Neuronal stem cell (in vitro differentiated cells): ENCODE measurements at places on chromosomes 4 and X.

DNA sequence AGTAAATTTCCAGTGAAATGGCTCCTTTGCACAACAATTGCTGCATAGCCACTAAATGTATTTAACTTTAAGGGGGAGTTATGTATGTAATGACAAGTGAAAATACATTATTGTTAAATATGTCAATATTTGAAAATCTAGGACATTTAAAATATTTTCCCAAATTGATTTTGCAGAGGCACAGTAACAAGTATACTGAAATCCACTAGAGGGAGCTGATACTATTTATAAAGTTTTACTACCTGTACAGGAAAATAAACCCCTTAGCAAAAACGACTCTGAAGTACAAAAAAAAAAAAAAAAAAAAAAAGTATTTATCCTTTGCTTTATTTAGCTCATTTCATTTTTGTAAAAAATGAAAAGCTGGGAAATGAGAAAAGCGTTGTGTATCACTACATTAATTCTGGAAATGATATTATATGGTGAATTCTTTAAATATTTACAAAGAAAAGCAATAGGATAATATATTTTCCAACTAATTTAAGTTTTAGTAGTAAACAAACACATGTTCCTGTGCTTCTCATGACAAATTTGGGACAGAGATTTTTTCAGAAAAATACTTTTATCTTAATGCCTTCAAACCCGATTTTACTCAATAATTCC, 727.7 kb downstream of the DMD start:
- DNase-seq, result no peak

DNA sequence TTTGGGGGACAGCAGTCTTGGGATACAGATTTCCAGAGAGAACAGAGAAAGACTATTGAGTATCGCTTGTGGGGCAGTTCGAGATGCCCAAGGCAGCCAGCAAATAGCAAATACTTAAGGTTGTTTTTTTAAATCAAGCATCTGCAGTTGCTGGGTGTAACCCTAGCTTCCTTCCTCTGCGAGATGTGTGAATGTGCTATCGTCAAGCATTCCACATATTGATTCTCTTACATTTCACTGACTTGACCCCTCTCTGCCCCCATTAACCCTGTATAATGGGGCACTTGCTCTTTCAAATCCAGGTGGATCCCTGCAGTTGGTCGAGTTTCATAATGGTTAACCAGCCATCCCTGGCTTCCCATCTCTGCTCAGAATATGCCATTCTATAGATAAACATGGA, 23.5 kb downstream of the KCNE5 start:
- no peak for DNase-seq

GRCh38 chr4:74886484-74886883, 46.4 kb upstream of the PARM1 start:
- DNase-seq, result no peak

- DNase-seq, result no peak
Observed at GRCh38 chrX:96987228-96987627, 103.5 kb downstream of the RPA4 start.

GRCh38 chr4:98919996-98920395, 8.9 kb downstream of the EIF4E start:
- no peak for DNase-seq

- no peak for DNase-seq
Observed at GRCh38 chrX:71525316-71525715, 7.6 kb upstream of the OGT start.

DNA sequence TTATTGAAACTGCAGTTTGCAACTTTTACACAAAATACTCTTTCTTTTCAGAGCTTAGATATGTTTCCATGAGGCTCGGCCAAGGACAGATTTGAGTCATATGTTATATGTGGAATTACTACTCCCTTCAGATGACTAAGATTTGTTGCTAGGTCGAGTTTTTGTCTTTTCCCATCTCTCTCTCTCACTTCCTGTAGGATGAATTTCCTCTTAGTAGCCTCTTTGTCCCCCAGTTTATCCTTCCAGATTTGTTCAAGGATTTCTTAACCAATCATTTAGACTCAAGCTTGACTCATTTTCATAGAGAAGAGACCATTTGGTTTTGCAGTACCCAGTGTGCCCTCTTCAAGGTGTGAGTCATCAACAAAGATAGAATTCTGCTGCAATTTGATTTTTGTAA, 209.2 kb downstream of the GLUD2 start:
- DNase-seq, result no peak

DNA sequence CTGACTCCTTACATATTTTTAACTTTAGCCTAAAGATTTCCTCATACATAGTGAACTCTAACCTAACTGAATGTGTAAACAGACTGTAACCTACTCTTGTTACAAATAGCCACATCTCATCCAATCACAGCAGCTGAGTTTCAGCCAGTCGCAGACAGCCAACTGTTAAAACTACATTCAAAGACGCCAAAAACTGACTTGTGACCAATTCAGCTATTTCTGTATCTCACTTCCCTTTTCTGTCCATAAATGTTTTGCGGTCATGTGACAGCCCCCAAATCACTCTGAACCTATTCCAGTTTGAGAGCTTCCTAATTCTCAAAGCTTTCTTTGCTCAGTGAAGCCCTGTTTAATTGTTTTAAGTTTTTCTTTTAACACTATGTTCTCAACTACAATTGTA, 2731.9 kb downstream of the ARAP2 start:
- DNase-seq, result no peak

DNA sequence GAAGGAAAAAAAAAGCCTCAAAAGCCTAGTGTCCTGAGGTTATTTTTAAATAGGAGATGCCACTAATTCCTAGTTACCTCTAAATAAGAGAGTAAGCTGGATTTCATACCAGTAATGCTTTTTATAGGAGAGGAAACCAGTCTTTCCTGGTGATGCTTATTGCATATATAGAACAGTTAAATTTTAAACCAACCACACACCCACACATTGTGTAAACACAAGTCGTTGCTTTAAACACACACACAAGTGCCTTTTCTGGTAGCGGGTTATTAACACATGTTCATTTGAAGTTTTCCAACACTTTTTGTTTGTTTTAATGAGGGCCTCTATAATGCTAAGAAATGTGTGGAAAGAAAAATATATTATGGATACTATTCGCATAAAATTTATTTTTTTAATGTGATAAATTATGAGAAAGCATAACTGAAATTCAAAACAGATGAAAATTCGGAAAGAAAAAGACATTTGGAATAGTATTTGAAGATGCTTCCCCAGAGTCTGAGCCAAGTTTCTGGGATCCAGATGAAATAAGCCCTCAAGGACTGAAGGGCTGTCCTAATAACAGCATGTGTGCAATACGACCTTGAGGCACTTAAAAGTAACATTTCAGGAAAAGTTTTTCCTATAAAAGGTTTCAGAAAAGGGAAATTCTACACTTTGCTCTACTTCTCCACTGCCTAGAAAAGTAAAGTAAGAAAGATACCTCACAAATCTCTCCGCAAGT, 2.0 kb downstream of the ANTXR2 start:
- DNase-seq, result no peak

- peak; percentile 45 for DNase-seq
Observed at GRCh38 chr4:124459941-124460310, 252.6 kb downstream of the ANKRD50 start.

DNA sequence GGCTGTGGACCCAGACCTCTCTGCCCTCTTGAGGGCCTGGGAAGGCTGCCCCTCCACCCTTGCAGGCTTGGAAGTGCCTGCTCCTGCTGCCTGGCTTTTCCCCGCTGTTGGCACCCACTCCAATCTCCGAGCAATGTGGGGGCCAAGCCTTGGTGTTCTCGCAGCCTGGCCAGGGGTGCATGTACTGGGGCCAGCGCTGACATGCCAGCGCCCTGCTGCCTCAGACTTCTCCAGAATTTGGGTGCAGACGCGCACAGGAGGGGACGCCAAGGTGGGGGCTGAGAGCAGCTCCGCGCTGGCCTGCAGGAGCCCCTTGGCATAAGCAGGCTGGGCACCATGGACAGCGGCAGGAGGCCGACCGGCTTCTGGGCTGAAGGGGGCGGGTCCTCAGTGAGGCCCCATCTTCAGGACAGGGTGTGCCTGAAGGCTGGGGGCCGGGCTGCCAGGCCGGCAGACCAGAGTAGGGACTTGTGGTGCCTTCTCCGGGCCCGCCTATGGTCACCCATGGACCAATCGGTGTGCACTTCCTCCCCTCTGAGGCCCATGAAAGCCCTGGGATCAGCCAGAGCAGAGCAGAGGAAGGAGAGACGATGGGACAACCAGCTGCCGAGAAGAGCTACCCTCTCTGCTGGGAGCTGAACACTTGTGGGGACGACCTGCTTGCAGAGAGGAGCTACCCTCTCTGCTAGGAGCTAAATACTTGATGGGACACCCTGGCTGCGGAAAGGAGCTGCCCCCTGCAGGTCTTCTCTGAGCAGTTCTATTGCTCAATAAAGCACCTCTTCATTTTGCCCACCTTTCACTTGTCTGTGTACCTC, 118.3 kb downstream of the DNAAF6 start:
- DNase-seq, result peak; percentile 64

GRCh38 chr4:54104907-54105306, 4.9 kb downstream of the GSX2 start:
- no peak for DNase-seq

GRCh38 chrX:43313035-43313434, 343.1 kb upstream of the MAOA start:
- DNase-seq, result no peak

DNA sequence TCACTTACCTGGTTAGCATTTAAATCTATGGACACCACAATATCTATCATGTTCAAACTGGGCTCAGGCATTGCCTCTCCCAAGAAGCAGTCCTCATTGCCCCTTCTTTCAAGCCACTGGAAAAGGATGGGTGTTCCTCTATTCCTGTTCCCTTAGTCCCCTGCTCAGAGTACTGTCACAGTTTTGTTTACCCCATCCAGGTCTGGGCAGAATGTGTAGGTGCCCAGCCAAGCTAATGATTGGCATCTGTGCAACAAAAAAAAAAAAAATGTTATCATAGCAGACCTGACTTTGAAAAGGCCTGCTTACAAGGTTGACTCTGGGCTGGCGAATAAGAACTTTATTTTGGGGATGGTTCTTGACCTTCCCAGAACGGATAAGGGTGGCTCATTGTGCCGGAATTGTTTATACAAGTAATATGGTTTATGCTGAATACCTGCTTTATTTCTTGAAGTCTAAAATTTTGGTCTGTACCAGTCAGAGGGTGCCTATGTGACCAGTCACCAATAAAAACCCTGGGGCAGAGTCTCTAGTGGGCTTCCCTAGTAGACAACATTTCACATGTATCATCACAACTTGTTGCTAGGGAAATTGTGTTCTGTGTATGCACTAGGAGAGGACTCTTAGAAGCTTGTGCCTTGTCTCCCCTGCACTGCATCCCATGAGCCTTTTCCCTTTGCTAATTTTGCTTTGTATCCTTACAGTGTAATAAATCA, 47.9 kb downstream of the JADE3 start:
- no peak for DNase-seq

GRCh38 chr4:34139346-34139745, 2105.0 kb downstream of the ARAP2 start:
- DNase-seq, result no peak

DNA sequence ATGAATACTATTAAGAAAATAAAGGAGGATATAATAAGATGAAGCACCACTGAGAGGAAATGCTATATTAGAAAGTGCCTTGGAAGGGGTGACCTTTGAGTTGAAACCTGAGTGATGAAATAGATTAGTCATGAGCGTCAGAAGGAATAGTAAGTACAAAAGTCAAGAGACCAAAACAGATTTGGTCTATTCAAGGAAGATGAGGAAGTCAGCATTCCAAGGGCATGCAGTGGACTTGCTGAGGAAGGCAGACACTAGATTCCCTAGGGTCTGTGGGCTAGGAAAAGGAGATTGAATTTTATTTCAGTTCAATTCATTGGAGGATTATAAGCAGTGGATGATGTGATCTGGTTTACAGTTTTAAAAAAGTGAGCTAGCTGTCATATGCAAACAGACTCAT, 73.0 kb upstream of the WDFY3 start:
- no peak for DNase-seq

DNA sequence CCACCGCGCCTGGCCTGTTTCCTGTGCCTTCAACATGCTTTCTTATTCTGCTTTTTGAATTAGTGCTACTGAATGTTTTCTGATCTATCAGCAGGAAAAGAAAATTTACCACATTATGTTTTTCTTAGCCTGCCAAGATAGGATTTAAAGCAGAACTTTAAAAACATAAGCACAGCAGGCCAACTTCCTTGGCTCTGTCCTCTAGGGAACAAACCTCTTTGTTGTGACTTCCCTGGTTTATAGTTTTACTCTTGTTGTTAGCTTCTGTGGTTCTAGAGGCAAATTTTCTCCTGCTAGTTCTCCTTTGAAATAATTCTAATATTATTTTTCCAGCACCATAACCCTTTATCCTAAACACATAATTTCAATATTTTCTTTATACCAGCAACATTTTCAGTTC, 605.1 kb downstream of the ADGRL3 start:
- DNase-seq, result no peak

DNA sequence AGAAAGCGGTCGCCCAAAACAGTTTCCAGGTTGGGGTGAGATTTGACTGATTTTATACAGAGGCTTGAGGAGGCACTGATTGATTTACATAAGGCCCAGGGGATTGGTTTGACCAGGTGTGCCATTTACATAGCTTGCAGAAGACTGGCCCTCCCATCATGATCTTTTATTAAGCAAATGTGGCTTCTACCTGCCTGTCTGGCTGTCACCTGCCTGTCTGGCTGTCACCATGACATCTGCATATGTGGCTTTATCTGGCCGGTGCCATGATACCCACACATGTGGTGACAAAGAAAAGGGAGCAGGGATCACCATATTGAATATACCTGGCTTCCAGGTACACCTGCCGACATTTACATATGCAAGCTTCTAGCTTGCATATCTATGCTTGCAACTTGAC, 17.0 kb upstream of the CDS1 start:
- no peak for DNase-seq

- DNase-seq, result peak; percentile 48
Observed at GRCh38 chr4:3346146-3346545, 53.3 kb downstream of the RGS12 start.

- no peak for DNase-seq
Observed at GRCh38 chr4:1612278-1613098, 71.6 kb downstream of the FAM53A start.

DNA sequence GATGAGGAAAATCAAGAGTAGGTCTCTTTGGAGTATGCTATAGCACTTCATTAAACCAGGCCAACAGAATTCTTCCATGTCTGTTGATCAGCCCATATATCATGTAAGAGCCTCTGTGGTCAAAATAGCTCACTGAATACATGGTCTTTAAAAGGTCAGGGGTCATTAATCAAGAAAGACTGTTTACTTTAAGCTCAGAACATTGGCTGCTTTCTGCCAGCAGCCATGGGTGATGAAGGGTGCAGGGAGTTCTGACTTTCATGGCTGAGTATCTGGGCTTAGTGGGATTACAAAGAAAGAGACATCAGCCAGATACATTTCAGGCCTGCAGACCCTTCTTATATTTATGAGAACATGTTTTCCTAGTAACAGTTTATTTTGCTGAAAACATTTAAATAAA, 7.1 kb upstream of the C4orf54 start:
- DNase-seq, result no peak

DNA sequence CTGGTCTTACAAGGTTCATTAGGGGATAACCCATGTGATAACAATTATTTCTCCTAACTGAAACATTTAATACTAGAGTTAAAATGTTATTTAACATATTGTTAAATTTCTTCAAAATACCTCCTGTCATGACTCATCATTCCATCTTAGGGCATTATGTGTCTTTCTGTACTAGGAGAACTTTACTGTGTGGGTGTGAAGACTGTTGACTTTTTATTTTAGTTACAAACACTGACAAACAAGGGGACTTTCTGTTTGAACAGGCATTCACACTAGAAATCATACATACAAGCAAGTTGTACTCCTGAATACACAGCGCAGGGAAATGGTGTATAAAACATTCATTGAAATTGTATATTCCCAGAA, 175.9 kb downstream of the FBXW7 start:
- DNase-seq, result no peak
